HCEC 1CT (cell line): ENCODE measurements at places on chromosomes 2 and 18.
A peak's percentile ranks its signal among the peaks of the same experiment; 100 is the strongest.

DNA sequence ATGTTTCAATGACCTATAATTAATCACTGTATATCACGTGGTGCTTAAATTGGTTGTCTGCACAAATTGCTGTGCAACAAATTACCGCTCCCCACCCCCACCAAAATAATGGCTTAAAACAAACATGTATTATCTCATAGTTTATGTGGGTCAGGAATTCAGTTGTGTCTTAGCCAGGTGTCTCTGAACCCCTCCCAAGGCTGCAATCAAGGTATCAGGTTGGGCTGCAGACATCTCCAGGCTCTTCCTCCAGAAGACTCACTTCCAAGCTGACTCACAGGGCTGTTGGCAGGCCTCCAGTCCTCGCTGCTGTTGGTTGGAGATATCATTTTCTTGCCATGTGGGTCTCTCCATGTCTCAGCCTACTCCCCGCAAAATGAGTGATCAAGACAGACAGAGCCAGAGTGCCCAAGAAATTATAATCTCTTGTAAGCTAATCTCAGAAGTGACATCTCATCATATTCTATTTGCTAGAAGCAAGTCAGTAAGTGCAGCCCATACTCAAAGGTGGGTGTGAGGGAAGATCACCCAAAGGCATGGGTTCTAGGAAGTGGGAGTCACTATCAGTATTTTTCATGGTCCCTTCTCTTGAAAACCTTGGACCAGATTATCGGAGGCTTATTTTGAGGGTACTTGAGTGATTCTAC is 38.4 kb downstream of the SPC25 start:
- DNase-seq, result peak; percentile 56

- DNase-seq, result peak; percentile 66
Measured at GRCh38 chr18:54119524-54120019, 104.9 kb downstream of the MBD2 start.

DNA sequence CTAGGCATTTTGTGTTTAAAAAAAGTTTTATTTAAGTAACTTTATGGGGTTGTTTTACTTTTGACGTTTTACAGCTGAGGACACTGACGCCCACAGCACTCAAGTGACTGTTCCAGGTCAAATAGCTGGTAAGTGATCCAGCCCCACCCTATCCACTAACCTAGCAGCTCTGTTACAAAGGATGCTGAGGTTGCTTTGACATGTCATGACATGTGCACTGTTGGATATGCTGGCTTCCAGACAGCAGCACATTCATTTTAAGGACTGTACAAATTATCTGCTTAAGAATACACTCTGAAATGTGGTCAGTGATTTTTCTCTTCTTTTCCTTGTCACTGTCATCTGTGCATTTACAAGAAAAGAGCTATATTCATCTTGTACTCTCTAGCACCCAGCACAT is 417.5 kb downstream of the ZEB2 start:
- DNase-seq, result no peak

DNA sequence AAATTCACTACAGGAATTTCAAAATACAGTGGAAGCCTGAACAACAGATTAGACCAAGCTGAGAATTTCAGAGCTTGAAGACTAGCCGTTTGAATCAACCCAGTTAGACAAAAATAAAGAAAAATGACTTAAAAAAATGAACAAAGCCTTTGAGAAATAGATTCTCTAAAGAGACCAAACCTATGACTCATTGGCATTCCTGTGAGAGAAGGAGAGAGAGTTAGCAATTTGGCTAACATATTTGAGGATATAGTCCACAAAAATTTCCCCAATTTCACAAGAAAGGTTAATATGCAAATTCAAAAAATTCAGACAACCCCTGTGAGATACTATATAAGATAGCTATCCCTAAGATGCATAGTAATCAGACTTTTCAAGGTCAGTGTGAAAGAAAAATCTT is 78.0 kb downstream of the MYO3B start:
- DNase-seq, result peak; percentile 36

DNA sequence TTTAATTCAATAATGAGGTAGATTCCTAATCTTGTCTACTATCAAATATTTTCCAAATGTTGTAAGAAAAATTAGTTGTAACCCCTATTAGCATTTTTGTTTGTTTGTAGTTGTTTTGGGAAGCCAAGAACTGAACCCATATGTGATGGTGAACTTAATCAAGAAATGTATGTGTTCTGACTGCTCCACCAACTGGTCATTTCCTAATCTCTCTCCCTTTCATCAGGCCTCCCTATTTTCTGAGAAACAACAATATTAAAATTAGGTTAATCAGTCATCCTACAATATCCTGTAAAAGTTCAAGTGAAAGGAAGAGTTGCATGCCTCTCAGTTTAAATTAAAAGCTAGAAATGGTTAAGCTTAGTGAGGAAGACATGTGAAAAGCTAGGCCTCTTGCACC is 504.0 kb downstream of the EPHA4 start:
- DNase-seq, result no peak
